Activated CD8-positive, alpha-beta memory T cell treated with anti-CD3 and anti-CD28 coated beads for 1 hour (primary cell): ENCODE measurements at places on chromosomes 11 and 22.
A peak's percentile ranks its signal among the peaks of the same experiment; 100 is the strongest.

- no peak for DNase-seq
These were observed 20.8 kb downstream of the ARVCF start for GRCh38 chr22:19995611-19996339.

DNA sequence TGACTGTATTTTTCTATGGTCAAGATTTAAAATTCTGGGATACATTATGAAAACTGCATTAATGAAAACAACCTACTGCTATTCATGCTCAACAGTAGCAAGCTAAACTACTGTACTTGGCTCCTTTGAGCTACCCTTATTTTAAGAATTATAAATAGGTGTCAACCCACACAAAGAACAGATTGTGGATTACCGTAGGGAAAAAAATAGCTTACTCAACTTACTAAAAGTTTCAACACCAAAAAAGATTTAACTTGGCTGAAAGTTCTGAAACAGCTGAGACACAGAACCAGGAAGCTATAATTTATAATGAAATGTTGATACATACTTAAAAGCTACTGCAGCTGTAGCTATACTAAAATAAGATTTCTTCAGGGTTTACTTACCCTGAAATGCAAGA is 10.1 kb downstream of the LIN7C start:
- DNase-seq, result no peak

DNA sequence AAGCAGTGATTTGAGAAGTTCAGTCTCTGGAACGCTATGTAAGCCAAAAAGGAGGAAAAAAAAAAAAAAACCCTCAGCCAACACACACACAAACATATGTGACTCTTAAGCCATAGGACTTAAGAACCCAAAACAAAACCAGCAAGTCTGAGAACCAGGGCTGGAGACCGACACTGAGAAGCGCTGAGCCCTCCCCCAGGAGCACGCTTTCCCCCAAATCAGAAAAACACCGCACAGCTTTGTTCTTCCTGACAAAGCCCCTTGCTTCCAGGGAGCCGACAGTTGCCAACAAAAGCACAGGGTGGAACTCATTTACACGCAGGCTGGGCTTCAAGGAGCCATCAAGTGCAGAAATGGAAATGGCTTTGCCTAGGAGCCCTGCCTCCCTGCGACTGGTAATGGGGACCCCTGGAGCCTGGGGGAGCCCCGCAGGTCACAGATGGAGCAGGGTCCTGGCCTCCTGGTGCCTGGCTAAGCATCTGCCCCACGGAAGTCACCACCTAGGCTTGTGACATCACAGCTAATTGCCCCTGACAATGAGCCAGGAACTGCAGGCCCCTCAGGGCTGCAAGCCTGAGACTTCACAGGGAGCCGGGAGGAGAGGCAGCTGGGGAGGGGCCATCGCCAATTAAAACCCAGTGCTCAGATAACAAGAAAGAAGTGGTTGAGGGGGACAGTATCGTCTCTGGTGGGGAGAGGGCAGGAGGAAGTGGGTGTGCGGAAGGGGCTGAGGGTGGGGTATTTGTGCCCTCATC is 66.9 kb downstream of the NFAM1 start:
- DNase-seq, result no peak

DNA sequence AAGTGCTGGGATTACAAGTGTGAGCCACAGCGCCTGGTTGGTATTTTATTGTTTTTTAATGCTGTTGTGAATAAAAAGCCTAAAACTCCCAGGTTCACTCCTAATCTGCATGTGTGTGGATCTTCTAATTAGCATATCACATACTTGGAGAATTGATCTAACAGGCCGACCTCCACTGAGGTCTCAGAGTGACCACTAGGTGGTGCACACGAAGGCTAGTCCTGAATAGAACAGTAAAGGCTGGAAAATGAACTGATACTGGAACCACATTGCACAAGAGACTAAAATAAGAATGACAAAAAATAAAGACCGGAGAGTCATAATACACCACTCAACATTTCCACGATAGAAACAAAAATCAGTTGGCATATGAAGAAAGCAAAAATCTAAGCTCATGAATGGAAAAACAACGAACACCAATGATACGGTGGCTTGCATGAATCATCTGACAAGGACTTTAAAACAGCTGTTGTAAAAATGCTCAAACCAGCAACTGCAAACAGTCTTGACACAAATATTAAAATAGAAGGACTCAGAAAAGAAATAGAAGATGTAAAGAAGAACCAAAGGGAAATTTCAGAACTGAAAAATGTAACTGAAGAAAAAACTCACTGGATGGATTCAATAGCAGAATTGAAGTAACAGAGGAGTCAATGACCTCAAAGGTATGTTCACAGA is 19.2 kb downstream of the PIM3 start:
- no peak for DNase-seq

- DNase-seq, result no peak
These were observed 133.0 kb downstream of the ATG16L2 start for GRCh38 chr11:72947229-72947628.

GRCh38 chr11:117950301-117950700 is 21.1 kb upstream of the TMPRSS13 start:
- DNase-seq, result peak; percentile 49

GRCh38 chr11:11985016-11985715 is 23.3 kb downstream of the DKK3 start:
- no peak for DNase-seq

- DNase-seq, result peak; percentile 27
These were observed 29.7 kb upstream of the SORL1-AS1 start for GRCh38 chr11:121482231-121483129.

DNA sequence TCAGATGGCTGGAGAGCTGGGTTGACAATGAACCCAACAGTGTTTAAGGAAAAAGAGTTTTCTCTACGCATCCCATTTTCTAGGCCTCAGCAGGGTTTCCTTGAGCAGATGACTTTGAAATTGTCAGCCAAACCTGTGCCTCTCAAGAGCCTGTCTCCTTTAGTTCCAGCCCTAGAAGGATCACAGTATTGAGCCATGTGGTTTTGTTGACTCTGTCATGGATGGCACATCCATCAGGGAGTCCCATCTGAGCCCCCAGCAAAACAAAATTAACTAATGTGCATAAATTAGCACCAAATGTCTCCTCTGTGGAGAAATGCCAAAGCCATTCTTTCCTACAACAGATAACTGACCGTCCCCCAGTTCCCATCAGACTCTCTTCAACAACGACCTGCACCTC is 103.8 kb upstream of the BLID start:
- DNase-seq, result no peak

DNA sequence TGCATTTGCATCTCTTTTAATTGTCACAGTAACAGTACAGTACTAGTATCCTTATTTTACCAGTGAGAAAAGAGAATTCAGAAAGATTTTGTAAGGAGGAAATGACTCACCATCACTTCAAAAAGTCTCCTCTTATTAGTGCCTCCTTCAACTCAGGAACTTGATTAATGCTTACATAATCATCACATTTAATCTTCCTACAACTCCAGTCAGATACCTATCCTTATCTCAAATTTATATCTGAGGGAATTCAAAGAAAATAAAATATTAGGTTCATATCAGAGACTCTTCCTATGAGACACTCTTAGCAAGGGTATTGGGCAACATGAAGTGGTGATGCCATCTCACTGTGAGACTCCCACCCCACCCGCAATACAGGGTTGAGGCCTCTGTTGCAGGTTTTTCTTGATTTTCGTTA is 26.1 kb upstream of the CTSC start:
- no peak for DNase-seq
